ENCODE measurements at places on chromosomes 11 and 22.

DNA sequence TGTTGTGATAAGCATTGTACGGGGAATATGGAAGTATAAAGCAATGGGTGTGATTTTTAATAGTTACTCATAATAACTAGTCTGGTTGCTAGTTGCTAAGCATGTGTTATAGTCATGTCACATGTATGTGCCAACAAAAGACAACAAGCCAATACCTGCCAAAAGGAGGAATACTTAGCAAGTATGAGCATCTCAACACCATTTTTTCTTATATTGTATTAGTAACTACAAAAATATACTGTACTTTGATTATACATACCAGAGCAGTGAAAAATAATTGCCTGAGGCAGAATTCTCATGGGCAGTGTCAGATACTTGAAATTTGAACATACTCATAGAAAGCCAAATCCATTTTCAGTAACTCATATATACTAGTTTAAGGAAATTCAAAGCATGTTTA, 62.4 kb upstream of the ALKBH3 start:
- DNase-seq = no peak

- DNase-seq = no peak
Observed at GRCh38 chr22:47691152-47691895, 928.9 kb downstream of the TBC1D22A start.

GRCh38 chr11:45141171-45141570, 5.3 kb upstream of the PRDM11 start:
- DNase-seq = no peak

DNA sequence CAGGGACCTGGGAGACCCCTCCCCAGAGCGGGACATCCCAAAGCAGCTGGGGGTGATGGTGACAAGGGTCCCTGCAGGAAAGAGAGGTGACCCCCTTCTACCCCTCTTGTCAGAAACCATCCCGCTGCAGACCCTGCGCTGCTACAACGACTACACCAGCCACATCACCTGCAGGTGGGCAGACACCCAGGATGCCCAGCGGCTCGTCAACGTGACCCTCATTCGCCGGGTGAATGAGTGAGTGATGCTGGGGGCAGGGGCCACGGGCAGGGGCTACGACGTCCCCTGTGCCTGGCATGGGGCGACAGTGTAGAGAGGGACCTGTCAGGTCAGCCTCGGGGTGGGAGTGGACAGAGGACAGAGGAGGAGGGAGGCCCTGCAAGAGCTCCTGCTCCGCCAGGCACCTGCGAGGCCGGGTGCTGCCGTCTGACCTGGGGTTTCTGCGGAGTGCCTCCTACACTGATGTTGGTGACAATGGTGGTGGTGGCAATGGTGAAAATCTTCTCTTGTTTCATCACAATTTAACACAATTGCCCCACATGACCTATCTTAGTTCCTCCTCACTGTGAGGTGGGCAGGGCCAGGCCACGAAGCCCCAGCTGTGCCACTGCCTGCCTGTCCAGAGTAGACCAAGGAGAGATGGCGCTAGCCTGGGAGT, 9.8 kb downstream of the CSF2RB start:
- DNase-seq = no peak

DNA sequence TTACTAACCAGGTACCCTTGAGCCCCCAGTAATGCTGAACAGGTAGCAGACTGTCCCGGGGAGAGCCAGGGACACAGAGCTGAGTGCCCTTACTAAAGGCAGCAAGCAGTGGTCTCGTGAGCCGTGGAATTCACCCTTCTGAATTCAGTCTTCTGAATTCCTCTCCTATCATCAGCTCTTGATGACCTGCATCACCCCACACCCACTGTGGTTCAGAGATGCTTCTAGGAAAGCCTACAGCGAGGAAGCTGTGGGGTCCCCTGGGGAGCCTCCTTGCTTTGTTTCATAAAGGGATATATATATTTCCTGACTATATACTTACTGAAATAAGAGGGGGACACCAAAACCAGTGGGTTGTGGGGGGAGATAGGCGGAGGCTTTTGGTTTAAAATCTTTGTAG, 2.6 kb downstream of the SPATA19 start:
- DNase-seq = no peak

- DNase-seq = no peak
Observed at GRCh38 chr11:89490602-89490980, 584 bp downstream of the NOX4 start.

- DNase-seq = no peak
Observed at GRCh38 chr22:44225812-44226211, 45.1 kb downstream of the PARVG start.

- no peak for DNase-seq
Observed at GRCh38 chr11:77175021-77175842, 47.2 kb downstream of the MYO7A start.

DNA sequence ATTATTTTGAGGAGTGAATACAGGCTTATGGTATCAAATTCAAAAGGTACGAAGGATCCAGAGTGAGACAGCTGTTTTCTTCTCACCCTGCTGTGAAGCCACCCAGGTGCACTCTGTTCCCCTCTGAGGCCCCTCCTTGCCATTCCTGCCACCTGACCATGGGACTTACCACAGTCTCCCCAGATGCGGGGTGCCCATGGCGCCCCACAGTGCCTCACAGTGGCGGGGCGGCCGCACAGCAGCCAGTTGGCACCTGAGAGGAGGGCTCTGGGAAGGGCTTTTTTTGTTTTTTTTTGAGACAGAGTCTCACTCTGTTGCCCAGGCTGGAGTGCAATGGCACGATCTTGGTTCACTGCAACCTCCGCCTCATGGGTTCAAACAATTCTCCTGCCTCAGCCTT, 151.7 kb downstream of the CEP164 start:
- DNase-seq = no peak

- no peak for DNase-seq
Observed at GRCh38 chr11:116727990-116728389, 44.8 kb downstream of the BUD13 start.

DNA sequence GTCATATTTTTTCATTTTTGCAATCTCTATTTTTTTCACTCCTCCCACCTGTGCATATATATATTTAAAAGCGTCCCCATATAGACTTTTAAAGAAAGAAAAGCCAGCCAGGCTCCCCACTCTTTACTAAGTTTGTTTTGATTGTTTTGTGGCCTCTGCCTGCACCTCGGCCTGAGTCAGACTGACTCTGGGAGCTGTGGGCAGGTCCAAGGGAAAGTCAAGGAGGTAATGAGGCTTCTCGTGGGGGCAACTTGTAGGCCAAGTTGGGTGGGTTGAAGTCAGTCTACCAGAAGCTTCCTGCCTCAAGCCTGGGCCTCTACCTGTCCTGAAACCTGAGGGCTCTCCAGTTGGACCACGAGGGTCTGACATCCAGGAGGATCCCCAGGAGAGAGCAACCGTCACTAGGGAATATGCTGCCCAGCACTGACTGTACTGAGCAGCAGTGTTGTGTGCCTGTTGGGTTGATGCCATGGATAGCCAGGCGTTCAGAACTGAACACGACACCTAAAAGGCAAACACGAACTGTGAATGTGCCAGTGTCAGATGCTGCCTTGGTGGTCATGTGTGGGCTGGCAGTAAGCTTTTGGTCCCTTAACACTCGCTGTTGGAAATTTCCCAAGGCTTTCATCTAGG, 58.8 kb downstream of the BMAL1 start:
- DNase-seq = no peak

- DNase-seq = no peak
Observed at GRCh38 chr11:15942936-15943335, 413.4 kb downstream of the SOX6 start.

- DNase-seq = no peak
Observed at GRCh38 chr11:11148596-11148995, 204.5 kb downstream of the CSNK2A3 start.

DNA sequence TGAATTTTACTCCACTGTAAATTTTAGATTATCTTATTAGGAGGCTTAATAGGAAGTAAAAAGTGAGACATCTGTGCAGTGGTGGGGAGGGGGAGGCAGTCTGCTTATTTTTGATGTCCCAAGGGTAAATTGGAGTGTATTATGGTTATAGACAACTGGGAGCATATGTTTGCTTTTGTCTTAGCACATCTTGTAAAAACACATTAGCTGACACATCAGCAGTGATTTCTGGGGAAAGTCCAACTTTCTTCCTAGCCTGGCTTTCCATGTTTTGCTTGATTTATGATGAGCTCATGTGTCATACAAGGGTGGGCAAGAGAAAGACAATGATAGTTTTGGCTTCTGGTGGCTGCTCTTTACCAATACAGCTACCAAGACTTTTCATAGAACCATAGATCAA, 4.0 kb downstream of the ANO3 start:
- no peak for DNase-seq

DNA sequence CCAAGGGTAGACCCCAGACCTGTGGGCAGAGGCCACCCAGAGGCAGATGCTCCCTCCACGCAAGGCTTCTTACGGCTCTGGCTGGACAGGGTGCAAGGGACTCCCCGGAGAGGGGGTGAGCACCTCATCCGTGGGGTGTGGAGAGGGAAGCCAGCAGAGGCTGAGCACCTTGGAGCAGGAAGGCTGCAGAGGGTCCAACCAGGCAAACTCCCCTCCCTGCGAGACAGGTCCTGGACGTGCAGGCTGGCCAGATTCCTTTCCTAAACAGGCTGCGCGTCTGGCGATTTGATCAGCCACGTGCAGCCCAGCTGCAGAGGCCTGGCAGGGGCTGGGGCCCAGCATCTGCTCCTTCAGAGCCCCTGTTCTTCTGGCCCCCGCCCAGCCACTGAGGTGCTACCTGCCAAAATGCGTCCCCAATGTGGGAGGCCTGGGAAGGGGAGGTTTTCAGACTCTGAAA, 49.3 kb downstream of the WNT11 start:
- DNase-seq = no peak

DNA sequence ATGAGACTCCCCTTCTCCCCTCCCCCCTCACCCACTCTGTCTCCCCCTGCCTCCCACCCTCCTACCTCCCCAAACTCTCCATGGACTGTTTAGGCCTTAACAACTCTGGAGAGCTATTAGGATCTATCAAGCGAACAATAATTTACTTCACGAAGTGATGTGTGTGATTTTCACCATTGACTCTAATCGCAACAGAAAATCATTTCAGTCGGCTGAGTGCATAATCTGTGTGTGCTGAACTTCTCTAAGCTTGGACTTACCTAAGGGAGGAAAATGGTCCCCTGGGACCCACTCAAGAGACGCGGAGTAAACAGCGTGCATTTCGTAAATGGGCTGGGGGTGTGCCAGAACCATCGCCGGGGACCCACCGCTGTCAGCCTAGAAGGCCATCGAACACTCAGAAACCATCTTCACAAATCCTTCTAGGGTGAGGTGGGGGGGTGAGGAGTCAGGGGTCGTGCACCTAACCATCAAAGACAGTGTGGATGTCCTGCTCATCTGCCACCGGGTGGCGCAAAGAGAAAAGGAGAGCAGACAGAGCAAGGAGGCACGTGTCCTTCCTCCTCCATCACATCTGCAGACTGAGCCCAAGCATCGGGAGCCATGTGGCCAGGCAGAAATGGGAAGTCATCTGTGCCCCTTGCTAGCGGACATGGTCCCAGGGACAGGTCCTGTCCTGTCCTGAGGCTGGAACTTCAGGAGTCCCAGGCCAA, 62.1 kb upstream of the NUP50 start:
- DNase-seq = peak; percentile 68

DNA sequence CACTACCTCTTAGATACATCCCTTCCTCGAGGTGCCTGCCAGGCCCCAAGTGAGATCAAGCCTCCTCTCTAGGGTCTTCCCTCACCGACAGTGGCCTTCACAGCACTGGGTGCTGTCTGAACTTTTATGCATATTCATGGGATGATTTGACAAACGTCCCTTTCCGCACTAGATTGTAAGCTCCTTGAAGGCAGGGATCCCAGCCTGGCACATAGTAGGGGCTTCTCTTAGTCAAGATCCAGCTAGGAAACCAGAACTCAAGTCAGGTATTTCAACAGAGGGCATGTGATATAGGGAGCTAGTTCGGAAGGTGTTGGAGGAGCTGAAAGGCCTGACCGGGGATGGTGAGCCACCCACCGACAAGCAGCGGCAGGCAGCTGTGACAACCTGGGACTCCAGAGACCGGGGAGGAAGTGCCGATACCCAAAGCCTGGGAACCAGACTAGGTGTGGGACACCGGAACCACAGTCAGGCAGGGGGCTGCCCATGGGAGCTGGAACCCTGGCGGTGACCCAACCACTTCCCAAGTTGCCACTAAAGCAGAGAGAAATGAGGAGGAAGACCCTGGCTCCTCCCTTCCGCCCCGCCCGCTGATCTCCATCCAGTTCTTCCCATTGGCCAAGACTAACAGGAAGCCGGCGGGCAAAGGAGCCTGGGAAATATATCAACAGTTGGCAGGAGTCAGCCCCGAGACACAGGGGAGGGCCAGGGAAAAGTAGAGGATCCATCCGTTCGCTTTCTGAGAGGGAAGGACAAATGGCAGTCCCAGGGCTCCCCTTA, 39.8 kb upstream of the CD82 start:
- no peak for DNase-seq

GRCh38 chr22:45903355-45904135, 73.4 kb downstream of the WNT7B start:
- DNase-seq = no peak

DNA sequence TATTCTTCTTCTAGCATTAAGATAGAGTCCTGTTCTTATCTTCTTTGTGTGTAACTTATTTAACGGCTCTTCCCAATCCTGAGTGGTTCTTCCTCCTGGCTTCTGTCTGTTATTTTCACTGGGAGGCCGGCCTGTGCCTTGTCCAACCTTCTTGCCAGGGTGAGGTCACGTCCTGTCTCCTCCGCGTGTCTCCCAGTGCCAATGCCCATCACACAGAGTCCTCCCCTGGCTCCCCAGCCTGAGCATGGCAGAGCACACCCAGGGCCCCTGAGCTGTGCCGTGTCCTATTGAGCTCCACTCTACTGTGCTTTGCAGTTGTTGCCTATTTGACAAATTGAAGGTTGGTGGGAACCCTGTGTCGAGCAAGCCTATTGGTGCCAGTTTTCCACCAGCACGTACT, 487.3 kb downstream of the BRD1 start:
- no peak for DNase-seq

GRCh38 chr11:110710628-110711381, 1.4 kb downstream of the ARHGAP20 start:
- peak; percentile 17 for DNase-seq

- DNase-seq = peak; percentile 69
Observed at GRCh38 chr22:20080776-20081654, 974 bp downstream of the DGCR8 start.

Measured in glutamatergic neuron (in vitro differentiated cells).